Bone marrow (tissue), 2 donors: ENCODE measurements at places on chromosomes 6 and 20.

GRCh38 chr6:66849843-66850242 lies 1142.8 kb upstream of the EYS start:
- no peak for DNase-seq

GRCh38 chr6:32244270-32244669 lies 20.4 kb upstream of the NOTCH4 start:
- no peak for DNase-seq

DNA sequence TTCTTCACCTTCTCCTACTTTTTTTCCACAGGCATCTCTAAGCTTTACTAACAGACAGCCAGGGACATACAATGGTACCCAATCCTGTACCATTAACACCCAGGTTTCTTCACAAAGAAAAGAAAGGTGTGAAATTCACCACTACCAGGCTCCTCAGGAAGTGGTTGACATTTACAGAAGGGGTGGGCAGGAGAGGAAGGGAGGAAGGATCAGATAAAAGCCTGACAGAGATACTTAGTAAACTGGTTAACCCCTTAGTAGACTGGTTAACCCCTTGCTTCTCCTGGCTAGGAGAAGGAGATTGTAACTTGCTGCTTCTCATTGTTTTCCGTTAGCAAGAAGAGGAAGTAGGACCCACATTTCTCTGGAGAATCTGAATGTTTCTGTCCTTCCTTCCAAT lies 7.2 kb downstream of the SAMD3 start:
- peak; percentile 50 for DNase-seq

GRCh38 chr20:42193119-42193518 lies 574.9 kb upstream of the CHD6 start:
- DNase-seq, result no peak

- no peak for DNase-seq
These were observed 30.0 kb downstream of the CDKAL1 start for GRCh38 chr6:20564269-20564668.
